ENCODE measurements at places on chromosomes 7 and 10. TPM values are rescaled to one million over a fixed set of nuclear protein-coding genes. Genes with fewer than 3 reads are reported as not detected.

SPDYE8 gene
- not detected for total RNA-seq

DRGX gene
- total RNA-seq: not detected

OPN4 gene
- total RNA-seq: not detected

SLC26A4 gene
- 0.23 TPM for total RNA-seq

OGDH gene
- 41.8 TPM for total RNA-seq

OR6B1 gene
- total RNA-seq: not detected
